Vagina (tissue), 2 donors: ENCODE measurements at places on chromosomes 12 and 14.
A peak's percentile ranks its signal among the peaks of the same experiment; 100 is the strongest.

DNA sequence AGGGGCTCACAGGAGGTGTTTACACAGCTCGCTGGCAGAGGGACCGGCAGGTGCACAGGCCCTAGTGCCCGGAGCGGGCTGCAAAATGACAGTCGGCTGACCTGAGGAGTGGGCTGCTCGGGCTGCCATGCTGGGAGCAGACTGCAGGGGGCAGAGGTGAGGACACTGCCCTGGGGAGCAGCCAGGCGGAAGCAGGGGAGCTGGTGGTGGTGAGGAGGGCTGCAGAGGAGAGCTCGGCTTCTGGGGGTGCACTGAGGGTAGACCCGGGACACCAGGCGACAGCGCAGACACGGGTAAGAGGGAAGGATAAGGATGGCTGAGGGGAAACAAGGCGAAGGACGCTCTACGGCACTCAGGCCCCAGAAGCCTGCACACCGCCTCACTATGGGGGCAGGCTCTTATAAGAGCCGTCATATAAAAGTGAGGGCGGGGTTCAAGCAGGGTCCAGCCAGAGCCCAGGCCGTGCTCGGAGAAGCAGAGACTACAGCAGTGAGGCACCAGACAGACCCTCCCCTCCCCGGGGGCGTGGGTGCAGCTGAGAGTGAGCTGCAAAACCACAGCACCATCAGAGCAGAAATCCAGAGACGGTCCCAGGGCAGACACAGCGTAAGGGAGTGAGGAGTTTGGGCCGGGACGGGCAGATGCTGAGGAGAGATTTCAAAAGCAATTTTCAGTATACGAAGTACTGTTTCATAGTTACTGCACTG lies 62.5 kb downstream of the CCDC88C start:
- no peak overlapping the region for H3K4me3 ChIP-seq
- H3K27me3 ChIP-seq = no peaks in the 10 kb centered on the region
- no peak overlapping the region for H3K27ac ChIP-seq
- no peak for DNase-seq
- H3K4me1 ChIP-seq = peaks cover 24% of the 10 kb centered on the region

- H3K36me3 ChIP-seq = no peaks in the 10 kb centered on the region
- no peak overlapping the region for H3K27ac ChIP-seq
- H3K27me3 ChIP-seq = no peaks in the 10 kb centered on the region
- peaks cover 23% of the 10 kb centered on the region for H3K4me1 ChIP-seq
These were observed 197.0 kb upstream of the EEA1 start for GRCh38 chr12:93126069-93126474.

DNA sequence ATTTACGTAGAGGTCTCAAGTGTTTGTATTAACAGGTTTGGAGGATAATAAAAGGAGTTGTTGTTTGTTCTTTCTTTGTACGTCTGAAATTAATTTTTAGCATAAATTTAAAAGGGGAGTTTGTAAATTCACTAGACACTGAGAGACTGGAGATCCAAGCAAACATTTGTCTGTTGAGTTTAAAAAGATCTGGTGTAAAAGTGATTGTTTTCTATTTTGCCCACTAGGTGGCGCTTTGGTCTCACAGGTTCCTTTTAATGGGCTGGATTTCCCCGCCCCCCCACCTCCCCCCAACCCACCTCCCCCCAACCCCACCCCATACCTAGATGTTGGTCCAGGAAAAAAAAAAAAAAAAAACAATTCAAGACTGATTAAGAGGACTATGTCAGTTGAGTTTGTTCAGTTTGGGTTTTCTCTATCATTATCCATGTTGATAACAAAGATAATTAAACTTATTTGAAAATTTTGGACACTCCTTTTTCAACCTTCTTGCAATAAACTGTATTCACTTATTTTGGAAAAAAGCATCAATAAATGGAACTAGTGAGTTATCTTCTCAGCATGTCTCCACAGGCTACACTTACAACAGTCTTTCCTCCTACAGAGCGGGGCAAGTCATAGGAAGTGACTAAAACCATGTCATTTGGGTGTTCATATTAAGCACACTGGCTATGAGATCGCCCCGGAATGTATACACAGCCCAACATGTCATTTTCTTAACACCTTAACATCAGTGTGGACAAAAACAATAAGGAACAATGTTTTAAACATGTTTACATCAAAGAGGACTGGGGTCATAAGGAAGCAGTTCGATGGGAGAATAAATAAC lies 841.1 kb downstream of the NRXN3 start:
- H3K36me3 ChIP-seq = no peaks in the 10 kb centered on the region
- no peaks in the 10 kb centered on the region for H3K27me3 ChIP-seq
- no peak for DNase-seq

DNA sequence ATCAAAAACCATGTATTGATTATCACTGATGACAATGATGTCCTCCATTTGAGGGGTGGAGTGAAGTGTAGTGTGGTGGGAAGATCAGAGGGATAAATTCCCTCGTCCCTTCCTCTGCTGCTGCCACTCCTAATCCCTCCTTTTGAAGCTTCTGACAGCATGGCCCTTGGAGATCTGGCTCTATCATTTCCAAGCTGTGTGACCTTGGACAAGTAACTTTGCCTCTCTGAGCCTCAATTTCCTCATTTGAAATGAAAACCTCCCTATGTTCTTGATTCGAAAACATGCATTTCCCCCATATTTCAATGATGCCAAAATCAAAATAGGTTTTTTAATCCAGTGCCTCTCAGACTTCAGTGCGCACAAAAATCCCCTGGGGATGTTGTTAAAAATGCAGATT lies 231.6 kb downstream of the RBM19 start:
- no peak for DNase-seq
- no peak overlapping the region for H3K4me3 ChIP-seq
- H3K36me3 ChIP-seq = no peaks in the 10 kb centered on the region
- H3K27ac ChIP-seq = no peak overlapping the region
- no peaks in the 10 kb centered on the region for H3K4me1 ChIP-seq

DNA sequence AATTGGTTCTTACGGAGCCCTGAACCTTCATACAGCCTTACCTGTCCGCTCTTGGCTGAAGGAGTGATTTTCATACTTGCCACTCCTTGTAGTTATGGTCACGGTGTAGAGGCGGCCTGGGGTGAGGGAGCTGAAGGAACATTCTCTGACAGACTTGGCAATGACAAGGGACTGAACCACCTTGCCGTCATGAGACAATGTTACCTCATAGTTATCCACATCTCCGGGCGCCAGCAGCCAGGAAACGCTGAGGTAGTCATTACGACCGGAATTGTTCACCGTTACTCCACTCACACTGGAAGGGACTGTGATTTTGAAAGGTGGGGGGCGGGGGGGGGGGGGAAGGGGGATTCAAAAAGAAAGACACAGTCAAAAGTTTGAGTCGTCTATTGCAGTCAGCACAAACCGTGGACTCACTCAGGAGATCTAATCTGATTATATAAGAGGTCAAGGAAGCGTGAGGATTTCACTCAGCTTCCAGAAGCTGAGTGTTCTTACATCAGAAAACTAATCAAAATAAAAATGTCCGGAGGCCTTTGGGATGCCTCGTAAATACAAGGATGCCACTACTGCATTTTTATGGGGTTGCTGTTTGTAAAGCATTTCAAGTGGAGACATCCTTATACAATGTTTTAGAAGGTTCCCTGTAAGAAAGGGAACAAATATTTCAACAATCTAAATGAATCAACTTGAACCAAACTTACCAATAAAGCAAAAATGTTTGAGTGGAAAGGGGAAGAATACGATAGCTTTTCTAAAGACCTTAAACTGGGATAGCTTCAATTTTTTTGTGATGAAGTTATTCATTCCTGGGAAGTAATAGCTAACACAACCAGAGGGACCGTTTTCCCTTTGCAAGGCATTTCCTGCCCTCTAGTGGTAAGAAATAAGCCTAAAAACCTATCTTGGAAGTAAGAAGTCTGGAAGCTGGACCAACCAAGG lies 60.6 kb downstream of the PTPRB start:
- no peak for DNase-seq
- H3K4me3 ChIP-seq = no peak overlapping the region
- no peak overlapping the region for H3K27ac ChIP-seq
- H3K27me3 ChIP-seq = no peaks in the 10 kb centered on the region

GRCh38 chr12:21656905-21657325 lies 727 bp downstream of the LDHB start:
- H3K27ac ChIP-seq = peak overlapping the region; percentile 82
- no peak for DNase-seq
- no peaks in the 10 kb centered on the region for H3K27me3 ChIP-seq
- peak overlapping the region; percentile 69 for H3K4me3 ChIP-seq
- H3K4me1 ChIP-seq = peaks cover 24% of the 10 kb centered on the region
- peaks cover 19% of the 10 kb centered on the region for H3K36me3 ChIP-seq

- H3K27me3 ChIP-seq = no peaks in the 10 kb centered on the region
- H3K4me1 ChIP-seq = no peaks in the 10 kb centered on the region
- DNase-seq = no peak
- H3K36me3 ChIP-seq = peaks cover 17% of the 10 kb centered on the region
- no peak overlapping the region for H3K4me3 ChIP-seq
These were observed 60.3 kb downstream of the PPHLN1 start for GRCh38 chr12:42386308-42386707.

- H3K4me1 ChIP-seq = no peaks in the 10 kb centered on the region
- no peaks in the 10 kb centered on the region for H3K36me3 ChIP-seq
- DNase-seq = no peak
- H3K27me3 ChIP-seq = no peaks in the 10 kb centered on the region
These were observed 274.9 kb downstream of the GPHN start for GRCh38 chr14:66782853-66783252.

GRCh38 chr14:105153739-105154475 lies 14.7 kb downstream of the JAG2 start:
- H3K36me3 ChIP-seq = no peaks in the 10 kb centered on the region
- no peak for DNase-seq
- H3K27ac ChIP-seq = no peak overlapping the region
- H3K27me3 ChIP-seq = no peaks in the 10 kb centered on the region
- H3K4me1 ChIP-seq = no peaks in the 10 kb centered on the region

- no peaks in the 10 kb centered on the region for H3K36me3 ChIP-seq
- H3K27me3 ChIP-seq = no peaks in the 10 kb centered on the region
- H3K27ac ChIP-seq = no peak overlapping the region
- H3K4me1 ChIP-seq = peaks cover 7% of the 10 kb centered on the region
- no peak overlapping the region for H3K4me3 ChIP-seq
- no peak for DNase-seq
These were observed 300.1 kb upstream of the FKBP4 start for GRCh38 chr12:2494486-2495192.
